CD8-positive, alpha-beta T cell (primary cell): ENCODE measurements at places on chromosomes 1 and 21.

GRCh38 chr1:83805921-83806320 lies 193.0 kb downstream of the TTLL7 start:
- no peak for DNase-seq

- DNase-seq: no peak
These were observed 756 bp downstream of the RLF start for GRCh38 chr1:40161888-40162397.

- no peak for DNase-seq
These were observed 119.8 kb upstream of the SLC25A33 start for GRCh38 chr1:9419369-9420041.

GRCh38 chr21:36250423-36251075 lies 69.4 kb upstream of the MORC3 start:
- no peak for DNase-seq

GRCh38 chr1:109481646-109482045 lies 2.1 kb upstream of the ATXN7L2 start:
- DNase-seq: no peak

- DNase-seq: no peak
These were observed 120.3 kb upstream of the VAMP3 start for GRCh38 chr1:7650801-7651200.

DNA sequence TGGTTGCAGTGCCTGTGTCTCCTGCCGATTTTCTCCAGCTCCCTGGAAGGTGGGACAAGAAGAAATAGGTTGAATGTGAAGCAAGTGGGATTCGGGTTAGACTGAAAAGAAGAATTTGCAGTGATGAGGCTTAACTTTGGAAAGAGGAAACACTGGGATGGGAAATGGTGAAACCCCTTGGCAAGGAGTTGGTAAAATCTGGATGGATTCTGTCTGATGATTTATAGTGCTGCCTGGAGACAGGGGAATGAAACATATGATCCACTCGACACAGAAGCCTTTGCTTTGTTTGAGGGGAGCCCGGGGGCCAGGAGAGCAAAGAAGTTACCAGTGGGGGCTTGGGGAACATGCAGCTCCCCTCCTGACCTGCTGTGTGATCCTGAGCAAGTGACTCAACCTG lies 67.2 kb downstream of the UBIAD1 start:
- no peak for DNase-seq

DNA sequence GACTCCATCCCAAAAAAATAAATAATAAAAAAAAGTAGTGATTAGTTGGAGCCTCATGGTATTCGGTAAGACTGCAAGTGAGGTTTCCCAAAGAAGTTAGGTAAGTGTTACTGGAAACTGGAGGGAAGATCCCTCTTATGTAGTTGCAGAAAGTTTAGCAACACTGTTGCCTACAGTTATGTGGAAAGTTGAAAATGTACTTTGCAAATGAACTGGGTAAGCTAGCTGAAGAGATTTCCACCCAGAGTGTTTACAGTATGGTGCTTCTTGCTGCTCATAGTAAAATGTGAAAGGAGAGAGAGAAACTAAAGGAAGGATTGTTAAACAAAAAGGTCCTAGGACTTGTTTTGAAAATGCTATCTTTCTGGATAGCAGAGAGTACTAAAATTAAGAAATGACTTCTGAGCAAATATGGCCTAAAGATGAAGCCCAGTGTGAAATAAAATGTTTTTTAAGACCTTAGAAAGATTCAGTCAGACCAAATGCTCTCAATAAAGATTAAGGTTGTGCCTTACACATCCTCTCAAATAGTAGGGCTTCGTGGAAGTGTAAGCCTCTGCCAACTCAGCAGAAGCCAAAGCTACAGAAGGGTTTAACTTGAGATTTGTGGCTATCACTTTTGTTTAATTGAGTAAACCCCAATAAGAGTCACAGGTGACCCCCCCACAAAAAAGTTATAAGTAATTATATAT lies 31.5 kb downstream of the RPS6KC1 start:
- DNase-seq: no peak

DNA sequence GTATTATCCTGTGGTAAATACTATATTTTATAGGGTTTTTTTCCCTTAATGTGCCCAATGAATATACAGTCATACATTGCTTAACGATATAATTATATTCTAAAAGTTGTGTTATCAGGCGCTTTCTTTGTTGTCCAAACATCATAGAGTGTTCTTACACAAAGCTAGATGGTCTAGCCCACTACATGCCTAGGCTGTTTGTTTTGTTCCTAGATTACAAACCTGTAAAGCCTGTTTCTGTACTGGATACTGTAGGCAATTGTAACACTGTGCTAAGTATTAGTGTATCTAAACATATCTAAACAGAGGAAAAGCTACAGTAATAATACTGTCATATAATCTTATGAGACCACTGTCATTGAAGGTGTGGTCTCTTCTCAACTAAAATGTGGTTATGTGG lies 242.6 kb upstream of the C1orf105 start:
- DNase-seq: no peak

GRCh38 chr21:26546446-26547097 lies 26.5 kb downstream of the CYYR1 start:
- DNase-seq: no peak

DNA sequence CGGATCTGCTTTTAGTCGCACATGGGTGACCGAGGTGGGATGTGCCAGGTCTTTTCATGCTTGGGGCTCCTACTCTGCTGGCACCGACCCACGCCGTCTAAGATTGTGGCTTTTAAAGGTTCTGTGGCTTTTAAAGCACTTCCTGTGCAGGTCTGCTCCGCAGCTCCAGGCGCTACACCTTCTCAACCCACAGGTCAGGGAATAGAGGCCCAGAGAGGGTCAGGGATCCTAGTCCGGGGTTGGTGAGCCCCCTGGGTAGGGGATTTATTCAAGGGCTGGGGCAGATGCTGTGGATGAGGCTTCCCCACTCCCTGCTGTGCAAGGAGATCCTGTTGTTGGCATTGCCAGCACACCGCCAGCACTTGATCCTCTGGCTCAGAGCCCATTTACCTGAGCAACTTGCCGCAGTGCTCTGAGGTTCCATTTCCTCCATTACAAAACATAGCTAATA lies 212.8 kb upstream of the RAB4A start:
- DNase-seq: peak; percentile 37

DNA sequence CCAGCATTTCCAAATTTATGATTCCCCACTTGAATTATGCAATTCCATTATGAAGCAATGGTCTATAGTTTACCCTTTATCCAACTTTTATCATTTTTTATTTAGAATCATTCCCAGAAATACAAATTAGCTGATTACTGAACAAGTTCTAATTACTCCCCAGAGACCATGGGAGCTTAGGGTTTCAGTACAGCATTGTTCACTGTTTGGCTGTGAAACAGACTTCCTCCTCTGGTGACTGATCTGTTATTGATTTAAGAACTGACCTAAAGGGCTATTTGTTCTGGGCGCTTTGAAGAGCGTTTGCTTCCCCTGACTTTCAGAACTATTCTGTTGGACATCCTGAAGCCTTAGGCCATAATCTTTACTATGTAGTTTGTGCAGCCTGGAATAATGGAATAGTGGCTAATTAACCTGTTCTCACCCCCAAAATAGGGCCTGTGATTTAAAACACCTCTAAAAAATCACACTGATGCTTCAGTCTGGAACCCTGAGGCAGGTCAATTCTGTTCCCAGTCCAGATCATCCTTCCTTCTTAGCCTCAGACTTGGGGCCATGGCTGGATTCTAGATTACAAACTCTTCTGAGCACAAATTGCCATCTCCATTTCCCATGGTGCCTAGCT lies 58.7 kb downstream of the ALG14 start:
- no peak for DNase-seq

GRCh38 chr1:54354899-54355298 lies 51.3 kb downstream of the SSBP3 start:
- DNase-seq: no peak

DNA sequence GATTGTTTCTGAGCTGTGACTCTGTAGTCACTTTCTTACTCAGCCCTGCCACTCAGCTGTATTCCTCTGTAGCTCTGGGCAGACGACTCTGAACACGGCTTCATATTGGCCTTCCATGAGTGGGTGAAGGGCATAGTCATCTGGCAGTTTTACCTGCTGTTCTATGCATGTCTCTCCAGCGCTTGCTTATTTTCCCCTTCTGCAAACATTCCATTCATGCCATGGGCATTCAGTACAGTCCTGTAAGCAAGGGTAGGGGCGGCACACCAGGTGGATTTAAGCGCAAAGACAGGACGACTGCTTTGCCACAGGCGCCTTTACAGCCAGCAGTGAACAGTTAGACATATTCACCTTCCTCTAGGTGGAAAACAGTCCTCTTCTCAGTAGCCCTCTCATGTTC lies 4.4 kb upstream of the WDR26 start:
- no peak for DNase-seq

DNA sequence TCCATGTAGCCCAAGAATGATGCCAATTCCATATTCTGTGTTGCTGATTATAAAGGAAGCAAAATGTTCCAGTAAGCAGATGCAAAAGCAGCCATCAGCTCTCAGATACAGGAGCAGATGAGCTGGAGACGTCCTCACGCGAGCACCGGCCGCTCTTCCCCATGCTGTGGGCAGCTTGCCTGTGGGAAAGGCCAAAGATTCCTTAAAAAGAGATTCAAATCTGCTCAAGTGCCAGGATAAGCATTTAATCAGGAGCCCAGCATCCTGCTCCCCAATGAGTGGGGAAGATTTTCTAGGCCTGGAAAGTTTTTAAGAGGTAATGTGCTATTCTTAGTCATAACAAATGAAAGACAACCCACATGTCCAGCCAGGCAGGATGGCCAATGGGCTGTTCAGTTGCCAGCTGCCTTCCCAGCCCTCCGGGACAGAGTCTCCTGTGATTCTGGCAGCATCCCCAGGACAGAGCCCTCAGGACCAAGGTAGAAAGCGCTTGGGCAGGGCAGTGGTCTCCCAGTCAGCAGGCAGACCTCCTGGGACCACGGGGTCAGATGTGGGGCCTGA lies 108.2 kb upstream of the TMPRSS2 start:
- no peak for DNase-seq
